ENCODE measurements at places on chromosomes 6 and 20. TPM values are rescaled to one million over a fixed set of nuclear protein-coding genes. Genes with fewer than 3 reads are reported as not detected.

- no peak overlapping the region for H3K4me3 ChIP-seq
- no peaks in the 10 kb centered on the region for H3K36me3 ChIP-seq
- DNase-seq = peak; percentile 41
- no peak overlapping the region for H3K27ac ChIP-seq
- H3K4me1 ChIP-seq = no peaks in the 10 kb centered on the region
- H3K27me3 ChIP-seq = no peaks in the 10 kb centered on the region
These were observed 17.2 kb upstream of the MAP3K4 start for GRCh38 chr6:160974304-160974771.

- H3K36me3 ChIP-seq = no peaks in the 10 kb centered on the region
- no peak for DNase-seq
- H3K4me3 ChIP-seq = no peak overlapping the region
- no peaks in the 10 kb centered on the region for H3K27me3 ChIP-seq
These were observed 213.9 kb upstream of the SULF2 start for GRCh38 chr20:47999166-47999565.

DNA sequence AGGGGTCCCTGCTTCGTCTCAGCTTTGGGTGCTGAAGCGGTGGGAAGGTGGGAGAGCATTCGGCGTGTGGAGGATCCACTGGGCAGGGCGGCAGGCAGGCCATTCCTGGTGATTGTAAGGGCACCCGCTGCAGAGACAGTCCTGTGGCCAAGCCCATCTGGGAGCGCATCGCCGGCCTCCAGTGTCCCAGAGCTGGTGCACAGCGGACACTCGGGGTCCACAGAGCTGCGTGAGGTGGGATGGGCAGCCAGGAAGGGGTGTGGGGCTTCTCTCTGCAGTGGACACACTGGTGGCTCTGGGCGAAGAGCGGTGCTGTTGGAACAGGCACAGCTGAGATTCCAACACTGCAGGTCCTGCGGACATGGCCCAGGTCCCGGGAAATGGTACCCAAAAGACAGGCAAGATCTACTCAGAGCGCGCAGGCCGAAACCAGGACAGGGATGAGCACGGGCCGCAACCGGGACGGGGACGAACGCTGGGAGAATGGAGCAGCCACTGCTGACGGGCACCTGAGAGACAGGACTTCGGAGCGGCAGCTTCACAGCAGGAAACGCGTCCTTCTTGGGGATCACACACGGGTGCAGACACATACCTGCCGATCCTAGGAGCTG, 188.2 kb downstream of the ERMARD start:
- no peak overlapping the region for H3K4me3 ChIP-seq
- no peak overlapping the region for H3K27ac ChIP-seq
- H3K4me1 ChIP-seq = no peaks in the 10 kb centered on the region
- peaks cover 1% of the 10 kb centered on the region for H3K27me3 ChIP-seq
- no peaks in the 10 kb centered on the region for H3K36me3 ChIP-seq

- H3K4me1 ChIP-seq = no peaks in the 10 kb centered on the region
- H3K4me3 ChIP-seq = no peak overlapping the region
- H3K27me3 ChIP-seq = no peaks in the 10 kb centered on the region
These were observed 28.4 kb upstream of the KCNK16 start for GRCh38 chr6:39350723-39351505.

- no peak for DNase-seq
- H3K27ac ChIP-seq = peak overlapping the region; percentile 50
- no peaks in the 10 kb centered on the region for H3K36me3 ChIP-seq
- no peaks in the 10 kb centered on the region for H3K27me3 ChIP-seq
These were observed 68.8 kb upstream of the MYLIP start for GRCh38 chr6:16060039-16060438.

GRCh38 chr6:105594821-105595220, 191.9 kb upstream of the PREP start:
- no peak overlapping the region for H3K27ac ChIP-seq
- H3K4me1 ChIP-seq = no peaks in the 10 kb centered on the region
- no peaks in the 10 kb centered on the region for H3K36me3 ChIP-seq
- H3K27me3 ChIP-seq = no peaks in the 10 kb centered on the region
- DNase-seq = no peak

DNA sequence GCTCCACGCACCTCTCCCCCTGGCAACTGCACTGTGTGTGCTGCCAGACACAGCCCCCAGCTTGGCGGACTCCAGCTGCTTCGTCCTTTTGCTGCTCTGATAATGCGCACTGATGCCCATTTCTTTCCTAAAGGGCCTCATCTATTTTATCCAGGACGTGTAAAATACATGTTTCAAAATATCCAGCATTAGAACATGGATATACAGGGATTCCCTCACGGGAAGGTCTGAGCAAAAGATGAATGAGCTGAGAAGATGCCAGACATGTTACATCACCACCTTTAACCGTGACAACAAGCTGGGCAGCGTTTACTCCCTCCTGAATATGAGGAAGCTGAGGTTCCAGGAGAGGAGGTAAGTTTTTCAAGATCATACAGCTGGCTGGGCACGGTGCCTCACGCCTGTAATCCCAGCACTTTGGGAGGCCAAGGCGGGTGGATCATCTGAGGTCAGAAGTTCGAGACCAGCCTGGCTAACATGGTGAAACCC, 32.8 kb downstream of the TNXB start:
- no peaks in the 10 kb centered on the region for H3K36me3 ChIP-seq
- no peaks in the 10 kb centered on the region for H3K4me1 ChIP-seq
- H3K27me3 ChIP-seq = no peaks in the 10 kb centered on the region
- no peak overlapping the region for H3K4me3 ChIP-seq

The PLAGL1 gene
- total RNA-seq = 4.2 TPM

The MBOAT1 gene
- total RNA-seq = 2.7 TPM

GRCh38 chr20:49831022-49831769, 18.6 kb downstream of the SLC9A8 start:
- H3K36me3 ChIP-seq = no peaks in the 10 kb centered on the region
- no peak overlapping the region for H3K4me3 ChIP-seq
- H3K27ac ChIP-seq = no peak overlapping the region
- no peak for DNase-seq
- peaks cover 8% of the 10 kb centered on the region for H3K4me1 ChIP-seq
- H3K27me3 ChIP-seq = no peaks in the 10 kb centered on the region

The MLN gene
- not detected for total RNA-seq

DNA sequence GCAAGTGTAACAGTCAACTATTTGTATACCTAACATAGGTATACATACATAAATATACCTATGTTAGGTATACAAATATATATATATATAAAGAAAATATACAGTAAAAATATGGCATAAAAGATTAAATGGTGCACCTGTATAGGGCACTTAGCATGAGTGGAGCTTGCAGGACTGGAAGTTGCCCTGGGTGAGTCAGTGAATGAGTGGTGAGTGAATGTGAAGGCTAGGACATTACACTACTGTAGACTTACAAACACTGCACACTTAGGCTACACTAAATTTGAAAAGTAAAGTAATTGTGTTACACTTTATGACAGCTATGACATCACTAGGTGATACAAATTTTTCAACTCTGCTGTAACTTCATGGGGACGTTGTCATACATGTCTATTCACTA, 65.6 kb downstream of the CDC5L start:
- DNase-seq = no peak
- H3K4me3 ChIP-seq = no peak overlapping the region
- H3K36me3 ChIP-seq = no peaks in the 10 kb centered on the region
- no peak overlapping the region for H3K27ac ChIP-seq

DNA sequence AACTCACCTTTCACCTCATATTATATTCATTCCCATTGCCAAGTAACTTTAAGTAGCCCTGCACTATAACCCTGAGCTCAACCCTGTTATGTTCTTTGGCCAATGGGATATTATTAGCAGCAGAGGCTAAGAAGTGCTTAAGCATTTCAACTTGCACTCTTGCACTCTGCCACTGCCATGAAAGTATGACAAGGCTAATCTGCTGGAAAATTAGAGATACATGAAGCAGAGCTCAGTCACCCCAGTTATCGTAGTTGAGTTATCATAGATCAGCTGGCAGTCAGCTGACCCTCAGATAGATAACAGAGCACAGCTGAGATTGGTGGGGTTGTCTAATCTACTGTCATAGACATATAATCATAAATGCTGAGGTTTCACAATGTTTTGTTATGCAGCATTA, 209.4 kb upstream of the RUNX2 start:
- peaks cover 8% of the 10 kb centered on the region for H3K4me1 ChIP-seq
- no peaks in the 10 kb centered on the region for H3K36me3 ChIP-seq
- no peak overlapping the region for H3K4me3 ChIP-seq
- H3K27me3 ChIP-seq = no peaks in the 10 kb centered on the region

The KCNK16 gene
- total RNA-seq = not detected

The ZC3H12D gene
- 0.20 TPM for total RNA-seq

GRCh38 chr20:598133-598850, 11.8 kb downstream of the TCF15 start:
- H3K4me3 ChIP-seq = no peak overlapping the region
- H3K36me3 ChIP-seq = no peaks in the 10 kb centered on the region
- H3K27ac ChIP-seq = no peak overlapping the region

The LST1 gene
- 2.9 TPM for total RNA-seq

The FAM83B gene
- 1.7 TPM for total RNA-seq

The TMEM244 gene
- not detected for total RNA-seq

DNA sequence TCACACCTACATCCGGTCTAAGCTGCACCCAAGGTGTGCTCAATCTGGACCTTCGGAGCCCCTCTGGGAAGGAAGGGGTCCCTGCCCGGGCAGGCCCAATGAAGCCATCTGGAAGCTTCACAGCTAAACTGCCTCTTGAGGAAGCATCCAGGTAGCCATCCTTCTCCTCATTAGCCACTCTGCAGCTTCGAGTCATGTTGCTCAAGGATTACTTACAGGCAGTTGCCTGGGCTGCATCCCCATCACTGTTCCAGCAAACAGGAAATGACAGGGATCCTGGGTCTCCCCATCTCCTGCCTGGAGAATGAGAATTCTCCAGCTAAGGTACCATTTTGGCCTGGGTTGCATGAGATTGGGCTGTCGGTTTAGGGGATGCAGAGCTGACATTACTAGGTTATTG, 91.7 kb downstream of the ERMARD start:
- H3K36me3 ChIP-seq = no peaks in the 10 kb centered on the region
- H3K27ac ChIP-seq = no peak overlapping the region
- no peak for DNase-seq
- H3K4me3 ChIP-seq = no peak overlapping the region

DNA sequence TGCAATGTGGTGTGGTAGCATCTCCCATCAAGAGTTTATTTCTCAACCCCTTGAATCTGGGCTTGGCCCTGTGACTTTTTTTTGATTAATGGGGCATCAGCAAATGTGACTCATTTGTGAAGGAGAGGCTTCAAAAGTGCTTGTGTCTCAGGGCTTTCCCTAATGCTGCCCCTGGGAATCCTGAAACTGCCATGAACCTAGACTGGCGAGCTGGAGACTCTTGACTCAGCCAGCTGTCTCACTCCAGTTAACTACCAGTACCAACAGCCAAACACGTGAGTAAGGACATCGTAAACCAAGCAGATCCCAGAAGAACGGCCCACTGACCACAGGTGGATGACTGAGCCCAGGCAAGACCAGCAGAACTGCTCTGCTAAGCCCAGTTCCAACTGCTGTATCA, 72.8 kb upstream of the ADTRP start:
- no peaks in the 10 kb centered on the region for H3K27me3 ChIP-seq
- H3K4me3 ChIP-seq = peak overlapping the region; percentile 48
- no peak overlapping the region for H3K27ac ChIP-seq
- H3K36me3 ChIP-seq = no peaks in the 10 kb centered on the region
- peak; percentile 20 for DNase-seq

DNA sequence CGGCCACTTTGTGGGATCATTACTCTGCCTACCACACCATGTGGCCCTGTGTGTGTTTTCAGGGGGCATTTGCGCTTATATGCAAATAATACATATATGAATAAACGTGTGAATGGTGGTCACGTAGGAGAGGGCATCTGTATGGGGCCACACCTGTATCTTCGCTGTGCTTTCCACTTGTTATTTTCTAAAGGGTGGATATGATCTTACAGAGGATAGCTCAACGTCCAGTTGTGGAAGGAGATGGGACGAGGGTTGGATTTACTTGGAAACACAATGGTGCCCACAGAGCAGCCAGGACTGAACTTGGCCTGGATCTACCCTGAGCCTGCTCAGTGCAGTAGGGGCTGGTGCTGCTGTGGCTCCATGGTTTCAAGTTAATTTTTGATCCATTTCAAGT, 93.3 kb downstream of the YTHDF1 start:
- peaks cover 22% of the 10 kb centered on the region for H3K27me3 ChIP-seq
- no peak overlapping the region for H3K4me3 ChIP-seq
- DNase-seq = peak; percentile 3

DNA sequence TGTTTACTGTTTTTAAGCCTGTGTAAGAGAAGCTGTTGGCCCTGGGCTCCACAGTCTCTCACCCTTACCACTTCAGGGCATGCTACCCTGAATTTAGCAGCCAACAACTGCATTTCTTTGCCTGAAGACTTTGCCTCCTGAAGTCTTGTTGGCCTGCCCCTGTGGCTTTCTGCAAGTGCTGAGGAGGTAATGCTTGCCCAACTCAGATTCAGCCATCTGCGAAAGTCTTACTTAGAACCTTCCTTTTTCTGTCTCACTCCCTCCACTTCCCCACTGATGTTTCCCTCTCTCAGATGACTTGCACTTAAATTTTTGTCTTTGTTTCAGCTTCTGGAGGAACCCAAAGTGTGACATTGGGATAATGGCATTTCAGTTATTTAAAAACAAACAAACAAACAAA, 11.8 kb upstream of the IBTK start:
- H3K27ac ChIP-seq = no peak overlapping the region
- no peaks in the 10 kb centered on the region for H3K27me3 ChIP-seq
- H3K36me3 ChIP-seq = no peaks in the 10 kb centered on the region

- DNase-seq = no peak
- no peak overlapping the region for H3K27ac ChIP-seq
- peaks cover 2% of the 10 kb centered on the region for H3K27me3 ChIP-seq
- H3K36me3 ChIP-seq = no peaks in the 10 kb centered on the region
- H3K4me1 ChIP-seq = no peaks in the 10 kb centered on the region
- H3K4me3 ChIP-seq = no peak overlapping the region
These were observed 252.3 kb upstream of the SASH1 start for GRCh38 chr6:148090326-148090725.

- peaks cover 49% of the 10 kb centered on the region for H3K4me1 ChIP-seq
- no peaks in the 10 kb centered on the region for H3K36me3 ChIP-seq
- H3K4me3 ChIP-seq = peak overlapping the region; percentile 56
- peak overlapping the region; percentile 95 for H3K27ac ChIP-seq
- H3K27me3 ChIP-seq = no peaks in the 10 kb centered on the region
These were observed 161.4 kb downstream of the LY86 start for GRCh38 chr6:6749702-6750491.

The EDN1 gene
- 3.7 TPM for total RNA-seq

GRCh38 chr6:47023573-47023972, 18.6 kb downstream of the ADGRF1 start:
- no peaks in the 10 kb centered on the region for H3K27me3 ChIP-seq
- H3K36me3 ChIP-seq = no peaks in the 10 kb centered on the region
- DNase-seq = no peak
- H3K4me1 ChIP-seq = no peaks in the 10 kb centered on the region
- no peak overlapping the region for H3K27ac ChIP-seq
- H3K4me3 ChIP-seq = no peak overlapping the region

The SRMS gene
- total RNA-seq = not detected

GRCh38 chr20:46791722-46792416, 82.4 kb downstream of the SLC2A10 start:
- no peaks in the 10 kb centered on the region for H3K36me3 ChIP-seq
- no peak for DNase-seq
- H3K27ac ChIP-seq = no peak overlapping the region
- H3K27me3 ChIP-seq = peaks cover 4% of the 10 kb centered on the region
- H3K4me1 ChIP-seq = no peaks in the 10 kb centered on the region

GRCh38 chr20:60070791-60071190, 112.6 kb downstream of the CDH26 start:
- H3K4me3 ChIP-seq = no peak overlapping the region
- H3K27me3 ChIP-seq = no peaks in the 10 kb centered on the region
- H3K27ac ChIP-seq = no peak overlapping the region

GRCh38 chr6:52307900-52308372, 23.4 kb upstream of the MCM3 start:
- no peaks in the 10 kb centered on the region for H3K4me1 ChIP-seq
- H3K27me3 ChIP-seq = no peaks in the 10 kb centered on the region
- no peak overlapping the region for H3K27ac ChIP-seq
